ENCODE measurements at places on chromosomes 6 and 20.

DNA sequence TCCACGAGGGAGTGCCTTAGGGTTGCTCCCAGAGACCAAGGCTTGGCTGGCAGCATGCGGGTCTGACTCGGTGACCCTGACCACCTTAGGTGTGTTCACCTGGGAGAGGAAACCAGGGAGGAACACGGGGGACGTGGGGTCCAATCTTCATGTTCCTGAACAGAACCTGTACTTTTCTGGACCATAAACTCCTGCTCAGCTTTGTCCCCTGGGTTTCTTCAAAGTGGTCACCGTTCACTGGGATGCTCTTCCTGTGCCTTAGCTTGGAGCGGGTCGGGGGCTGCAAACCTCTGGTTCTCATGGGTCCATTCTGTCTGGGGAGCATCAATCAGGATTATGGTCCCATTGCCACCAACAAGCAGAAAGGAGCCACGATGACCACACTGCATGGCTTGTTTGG is 333.5 kb downstream of the QKI start:
- no peak for DNase-seq

GRCh38 chr6:63858691-63859090 is 223.1 kb downstream of the PHF3 start:
- no peak for DNase-seq

- DNase-seq: no peak
Measured at GRCh38 chr20:45179166-45179565, 4.5 kb downstream of the PI3 start.

DNA sequence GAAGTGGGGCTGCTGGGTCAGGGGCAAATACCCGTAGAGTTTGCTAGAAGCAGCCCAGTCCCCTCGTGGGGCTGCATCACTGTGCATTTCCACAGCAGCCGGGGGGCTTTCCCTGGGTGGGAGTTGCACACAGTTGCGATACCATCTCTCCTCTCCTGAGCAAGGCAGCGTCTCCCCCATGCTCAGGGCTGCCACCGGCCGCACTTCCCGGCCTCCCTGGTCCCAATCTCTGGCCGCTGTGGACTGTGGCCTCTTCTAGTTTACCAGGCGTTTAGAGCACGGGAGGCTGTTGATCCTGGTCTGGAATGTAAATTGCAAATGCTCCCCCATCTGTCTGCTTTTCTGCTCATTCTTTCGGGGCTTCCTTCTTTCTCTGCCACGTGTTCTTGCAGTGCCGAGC is 31.1 kb downstream of the OSBPL2 start:
- no peak for DNase-seq

DNA sequence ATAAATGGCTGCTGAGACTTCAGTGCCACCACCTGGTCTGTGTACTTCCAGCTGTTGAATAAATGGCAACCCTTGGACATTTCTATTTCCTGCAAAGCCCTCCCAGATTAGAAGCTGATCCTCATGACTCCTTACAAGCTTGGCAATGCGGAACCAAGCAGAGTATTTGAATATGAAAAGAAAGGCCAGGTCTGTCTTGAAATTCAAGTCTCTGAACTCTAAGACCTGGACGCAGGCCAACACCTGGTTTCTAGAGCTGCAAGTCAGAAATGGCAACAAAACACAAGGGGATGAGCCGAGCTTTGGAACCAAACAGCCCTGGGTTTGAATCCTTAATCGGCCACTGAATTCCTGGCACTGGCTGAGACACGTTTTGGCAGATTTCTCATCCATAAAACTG is 353.4 kb downstream of the PTPRT start:
- no peak for DNase-seq
